AG04449 (cell line): ENCODE measurements at places on chromosomes 5 and 9.

- DNase-seq: no peak
Measured at GRCh38 chr5:170755679-170756456, 27.7 kb upstream of the GABRP start.

GRCh38 chr5:61306531-61307131 lies 25.4 kb upstream of the ZSWIM6 start:
- DNase-seq: no peak

GRCh38 chr9:101055516-101055915 lies 27.0 kb downstream of the PLPPR1 start:
- no peak for DNase-seq

- DNase-seq: no peak
Measured at GRCh38 chr5:176748073-176748966, 62.0 kb upstream of the UNC5A start.

GRCh38 chr5:77778398-77778797 lies 2.3 kb upstream of the TBCA start:
- DNase-seq: no peak

GRCh38 chr9:27247756-27248155 lies 49.2 kb downstream of the EQTN start:
- no peak for DNase-seq

DNA sequence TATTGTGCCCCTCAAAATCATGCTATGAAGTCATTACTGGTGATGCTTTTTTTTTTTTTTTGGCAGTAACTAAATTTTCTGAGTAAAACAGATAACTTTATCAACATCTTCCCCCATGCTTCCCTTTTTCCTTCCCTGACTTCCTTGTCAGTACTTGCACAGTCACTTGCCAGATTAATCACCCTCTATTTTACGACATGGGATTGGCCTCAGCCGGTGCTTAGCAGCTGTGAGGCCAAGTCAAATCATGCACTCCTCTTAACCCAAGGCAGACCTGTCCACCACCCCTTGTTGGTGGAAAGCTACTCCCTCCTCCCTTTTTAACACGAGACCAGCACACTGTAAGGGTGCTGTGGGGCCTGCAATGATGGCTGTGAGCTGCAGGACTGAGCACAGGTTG lies 118.0 kb upstream of the OTULINL start:
- DNase-seq: no peak

- no peak for DNase-seq
Measured at GRCh38 chr5:173968154-173968797, 20.7 kb upstream of the C5orf47 start.

DNA sequence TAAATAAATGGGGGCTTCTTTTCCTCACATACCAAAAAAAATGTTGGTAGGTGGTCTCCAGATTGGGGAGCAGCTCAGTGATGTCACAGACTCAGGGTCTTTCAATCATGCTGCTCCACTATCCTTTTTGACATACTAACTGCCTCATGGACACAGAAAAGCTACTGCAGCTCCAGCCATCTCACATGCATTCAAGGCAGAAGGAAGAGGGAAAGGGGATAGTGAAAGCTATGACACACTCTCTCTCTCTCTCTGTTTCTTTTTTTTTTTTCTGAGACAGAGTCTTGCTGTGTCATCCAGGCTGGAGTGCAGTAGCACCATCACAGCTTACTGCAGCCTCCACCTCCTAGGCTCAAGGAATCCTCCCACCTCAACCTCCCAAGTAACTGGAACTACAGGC lies 7.9 kb upstream of the ADGRD2 start:
- DNase-seq: no peak

DNA sequence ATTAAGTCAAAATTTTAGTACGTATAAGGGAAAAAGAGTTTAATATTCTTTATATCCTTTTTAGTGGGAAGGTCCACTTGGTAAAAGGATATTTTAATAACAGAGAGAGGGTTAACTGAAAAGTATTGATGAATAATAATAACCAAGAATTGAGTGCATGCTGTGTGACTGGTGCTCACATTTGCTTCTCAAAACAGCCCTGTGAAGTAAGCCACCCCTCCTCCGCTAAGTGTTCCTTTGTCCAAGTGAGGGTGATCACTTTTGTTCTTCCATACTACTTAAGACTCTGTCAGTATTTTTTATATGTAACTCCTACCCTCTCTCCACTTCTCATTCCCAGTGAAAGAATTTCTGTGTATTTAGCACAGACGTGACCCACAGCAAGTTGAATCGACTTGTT lies 51.5 kb downstream of the SLC44A1 start:
- no peak for DNase-seq

DNA sequence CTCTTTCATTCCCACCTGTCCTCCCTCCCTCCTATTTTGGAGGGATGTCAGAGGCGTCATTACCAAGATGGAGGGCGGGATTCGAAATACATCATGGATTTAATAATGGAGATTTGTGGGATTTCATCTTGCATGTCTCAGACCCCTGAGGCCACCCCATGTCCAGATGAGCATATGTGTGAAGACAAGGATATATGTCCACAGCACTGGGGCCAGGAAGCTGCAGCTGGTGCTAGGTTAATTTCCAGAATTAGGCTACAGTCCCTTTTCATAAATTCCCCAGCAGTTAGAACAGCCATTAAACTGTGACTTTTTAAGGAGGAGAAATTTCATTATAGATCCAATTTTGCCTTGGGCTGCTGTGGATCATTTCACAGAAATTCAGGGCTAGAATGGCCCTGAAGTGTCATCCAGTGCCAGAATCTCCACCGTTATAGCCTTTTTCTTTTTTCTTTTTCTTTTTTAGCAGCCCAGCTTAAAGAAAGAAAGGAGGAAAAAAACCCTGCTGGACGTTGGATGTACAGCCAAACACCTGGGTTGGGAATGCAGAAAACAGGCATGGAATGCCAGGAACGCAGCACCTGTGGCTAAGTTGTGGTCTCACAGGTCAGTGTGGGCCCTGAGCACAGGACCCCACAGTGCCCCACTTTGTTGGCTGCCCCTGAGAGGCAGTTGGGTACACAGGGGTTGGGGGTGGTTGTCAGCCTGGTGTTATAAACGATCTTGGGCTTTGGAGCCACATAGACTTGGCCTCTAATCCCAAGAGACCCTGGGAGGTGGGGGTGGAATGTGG lies 50.2 kb upstream of the CXCL14 start:
- DNase-seq: no peak

DNA sequence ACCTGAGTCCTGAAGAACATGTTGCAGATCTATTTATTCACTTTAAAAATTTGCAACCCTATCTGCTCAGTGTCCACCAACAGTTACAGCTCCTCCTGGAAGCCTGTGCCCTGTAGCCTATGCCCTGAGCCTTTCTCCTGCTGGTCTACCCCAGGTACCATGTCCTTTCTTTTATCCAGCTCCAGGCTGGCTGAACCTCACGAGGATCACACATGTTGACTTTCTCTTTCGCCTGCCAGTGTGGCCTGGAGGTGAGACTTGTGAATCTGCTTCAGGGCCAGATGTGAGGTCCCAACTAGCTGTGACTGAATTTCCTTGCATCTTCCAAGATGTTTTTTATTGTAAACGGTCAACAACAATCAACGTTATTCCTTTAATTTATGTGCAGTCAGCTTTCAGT lies 70.7 kb downstream of the GDNF start:
- no peak for DNase-seq

GRCh38 chr9:22210936-22211335 lies 201.8 kb upstream of the CDKN2B start:
- DNase-seq: no peak

DNA sequence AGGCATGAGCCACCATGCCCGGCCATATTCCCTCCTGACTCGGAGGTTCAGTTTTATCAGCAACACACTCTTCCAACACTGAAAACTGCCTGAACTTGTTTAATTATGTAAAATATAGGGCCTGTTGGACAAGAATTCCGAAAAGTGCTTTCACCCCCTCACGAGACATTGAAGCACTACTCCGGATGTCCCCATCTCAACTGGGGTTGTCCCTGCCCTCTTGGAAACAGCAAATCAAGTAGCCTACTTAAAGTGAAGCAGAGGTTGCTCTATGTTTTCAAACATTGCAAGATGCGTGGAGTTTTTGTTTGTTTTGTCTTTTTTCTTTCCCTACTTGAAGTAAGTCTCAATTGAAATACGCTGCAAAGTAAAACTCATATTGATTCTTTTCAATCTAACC lies 7.6 kb downstream of the PTGER4 start:
- DNase-seq: no peak

GRCh38 chr5:66912787-66913186 lies 283.8 kb downstream of the CD180 start:
- DNase-seq: no peak

DNA sequence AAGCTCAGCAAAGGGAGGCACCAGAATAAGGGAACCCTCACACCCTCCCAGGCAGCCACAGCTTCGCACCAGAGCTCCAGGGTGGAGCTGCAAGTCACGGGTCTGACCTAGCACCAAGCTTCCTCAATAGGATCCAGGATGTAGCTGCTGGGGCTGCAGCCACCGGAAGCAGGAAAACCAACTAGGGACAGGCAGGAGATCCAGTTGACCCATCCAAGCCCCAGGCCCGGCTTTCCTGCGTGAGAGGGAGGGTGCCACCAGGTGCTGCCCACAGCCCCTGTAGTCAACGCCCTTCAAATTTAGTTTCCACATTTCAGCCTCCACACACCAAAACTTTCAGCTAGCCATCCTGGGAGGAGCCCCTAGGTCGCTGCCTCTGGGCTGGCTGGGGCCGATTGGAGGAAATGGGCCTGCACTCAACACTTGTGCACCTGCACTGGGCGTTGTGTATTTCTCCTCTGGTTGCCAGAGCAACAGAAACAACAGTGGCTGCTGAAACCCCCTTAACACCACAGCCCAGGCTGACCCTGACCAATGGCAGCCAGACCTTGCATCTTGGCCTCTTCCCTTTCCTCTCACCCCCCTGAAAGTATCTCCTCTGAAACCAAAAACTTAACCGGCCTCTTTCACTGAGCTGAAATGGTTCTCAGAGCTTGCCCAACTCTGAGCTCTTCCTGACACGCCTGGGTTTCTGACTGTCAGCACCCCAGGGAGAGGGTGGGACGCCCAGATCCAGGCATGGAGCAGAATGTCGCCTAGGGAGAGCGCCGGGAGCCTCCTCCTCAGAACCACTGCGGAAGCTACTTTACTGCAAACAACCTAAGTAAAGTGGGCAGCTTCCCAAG lies 226.5 kb upstream of the MAP3K1 start:
- DNase-seq: no peak

DNA sequence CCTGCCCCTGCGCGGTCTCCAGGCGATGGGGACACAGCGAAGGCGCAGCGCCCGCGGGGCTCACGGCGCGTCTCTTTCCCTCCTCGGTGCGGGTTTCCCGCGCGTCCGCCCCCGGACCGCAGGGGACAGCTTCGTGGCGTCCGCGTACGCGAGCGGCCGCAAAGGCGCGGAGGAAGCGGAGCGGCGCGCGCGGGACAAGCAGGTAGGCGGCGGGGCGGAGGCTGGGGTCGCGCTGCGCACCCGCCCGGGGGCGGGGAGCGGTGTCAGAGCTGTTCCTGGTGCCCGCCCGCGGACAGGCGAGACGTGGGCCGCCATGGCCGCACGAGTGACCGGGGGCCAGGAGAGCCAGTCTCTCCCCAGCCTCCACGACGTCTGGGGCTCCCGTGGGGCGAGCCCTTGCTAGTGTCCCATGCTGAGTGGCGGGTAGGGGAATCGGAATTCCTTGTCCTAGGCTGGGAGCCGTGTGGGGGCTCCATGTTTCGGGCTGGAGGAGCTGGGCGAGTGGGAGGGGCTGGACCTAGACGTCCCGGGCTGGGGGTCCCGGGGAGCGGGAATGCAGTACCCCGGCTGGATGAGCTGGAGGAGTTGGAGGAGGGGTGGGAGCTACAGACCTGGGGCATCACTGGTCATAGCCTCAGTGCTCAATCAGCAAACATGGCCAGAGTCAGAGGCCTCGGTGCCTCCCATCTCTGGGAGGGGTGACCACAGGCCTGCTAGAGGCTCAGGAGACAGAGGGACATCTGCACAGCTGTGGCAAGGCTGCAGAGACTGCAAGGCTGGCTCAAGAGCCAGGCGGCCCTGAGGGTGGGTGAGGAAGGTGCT lies 968 bp downstream of the NKD2 start:
- no peak for DNase-seq

GRCh38 chr5:71564895-71565294 lies 22.2 kb upstream of the MCCC2 start:
- DNase-seq: no peak

DNA sequence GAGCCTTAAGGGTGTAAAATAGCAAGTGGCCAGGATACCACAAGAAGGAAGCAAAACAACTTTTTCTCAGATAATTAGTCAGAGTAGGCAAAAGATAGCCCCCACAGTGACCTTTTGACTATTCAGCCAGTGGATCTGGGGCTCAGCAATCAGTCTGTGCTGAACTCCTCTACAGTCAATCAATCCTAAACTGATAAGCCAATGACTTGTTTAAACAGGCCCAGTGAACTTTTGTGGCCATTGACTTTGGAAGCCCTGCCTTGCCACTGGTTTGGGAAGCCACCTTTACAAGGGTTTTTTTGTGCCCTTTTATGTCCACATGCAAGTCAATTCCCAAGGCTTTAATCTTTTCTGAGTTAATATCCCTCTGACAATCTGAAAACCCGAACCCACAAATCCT lies 1565.0 kb upstream of the WWC1 start:
- no peak for DNase-seq

- no peak for DNase-seq
Measured at GRCh38 chr5:61617995-61618525, 286.0 kb downstream of the ZSWIM6 start.

DNA sequence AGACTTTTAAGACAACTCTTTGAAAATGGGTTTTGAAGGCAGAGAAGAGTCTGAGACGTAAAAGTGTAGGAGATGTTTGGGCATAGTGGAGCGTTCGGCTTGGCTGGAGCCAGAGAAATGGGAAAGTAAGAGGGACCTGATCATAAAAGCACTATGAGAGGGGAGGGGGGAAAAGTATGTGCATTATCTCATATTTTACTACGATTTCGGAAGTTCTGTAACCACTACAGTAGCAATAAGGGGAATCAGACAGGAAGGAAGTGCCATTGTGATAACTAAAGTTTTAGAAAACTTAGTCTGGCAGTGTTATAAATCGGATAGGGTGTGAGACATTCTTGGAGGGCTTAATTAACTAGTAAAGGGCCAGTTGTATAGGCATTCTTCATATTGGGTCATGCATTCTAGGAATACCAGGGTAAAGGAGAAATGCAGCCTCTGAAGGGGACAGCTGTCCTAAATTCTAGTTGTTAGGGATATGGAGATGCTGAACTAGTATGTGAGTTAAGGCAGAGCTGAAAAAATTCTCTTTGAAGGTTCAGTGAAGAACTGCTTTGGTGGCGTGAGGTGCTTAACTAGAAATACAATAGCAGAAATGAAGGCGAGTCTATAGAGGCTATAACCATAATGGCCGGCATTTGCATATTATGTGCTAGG lies 83.8 kb upstream of the FREM1 start:
- DNase-seq: no peak

GRCh38 chr9:77475641-77476473 lies 172.3 kb downstream of the GNA14 start:
- DNase-seq: peak; percentile 64
